NCI-H2171 treated with DMSO at 0.1 percent for 48 hours (cell line): ENCODE measurements at places on chromosomes 12 and 14.

DNA sequence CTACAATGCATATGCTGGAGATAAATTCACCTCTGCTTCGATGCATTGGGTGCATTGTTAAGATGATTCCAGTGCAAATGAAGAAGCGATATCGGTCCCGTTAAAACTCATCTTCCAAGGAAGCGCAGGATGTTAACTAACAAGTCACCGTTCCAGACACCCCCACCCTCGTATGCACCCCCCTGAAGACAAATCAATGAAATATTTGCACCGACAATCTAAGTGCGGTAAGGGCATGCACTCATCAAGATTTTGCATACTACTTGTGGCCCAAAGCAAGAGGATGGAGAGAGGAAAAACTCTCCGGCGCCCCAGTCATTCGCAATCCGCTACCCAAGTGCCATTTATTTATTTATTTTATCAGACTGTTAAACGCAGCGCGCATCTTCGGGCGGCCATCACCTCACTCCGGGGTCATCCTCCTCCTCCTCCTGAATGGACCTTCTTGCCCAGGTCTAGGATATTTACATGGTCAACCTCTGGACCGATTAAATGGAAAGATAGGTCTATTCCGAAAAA is 1.2 kb downstream of the NOVA1 start:
- DNase-seq = peak; percentile 72

DNA sequence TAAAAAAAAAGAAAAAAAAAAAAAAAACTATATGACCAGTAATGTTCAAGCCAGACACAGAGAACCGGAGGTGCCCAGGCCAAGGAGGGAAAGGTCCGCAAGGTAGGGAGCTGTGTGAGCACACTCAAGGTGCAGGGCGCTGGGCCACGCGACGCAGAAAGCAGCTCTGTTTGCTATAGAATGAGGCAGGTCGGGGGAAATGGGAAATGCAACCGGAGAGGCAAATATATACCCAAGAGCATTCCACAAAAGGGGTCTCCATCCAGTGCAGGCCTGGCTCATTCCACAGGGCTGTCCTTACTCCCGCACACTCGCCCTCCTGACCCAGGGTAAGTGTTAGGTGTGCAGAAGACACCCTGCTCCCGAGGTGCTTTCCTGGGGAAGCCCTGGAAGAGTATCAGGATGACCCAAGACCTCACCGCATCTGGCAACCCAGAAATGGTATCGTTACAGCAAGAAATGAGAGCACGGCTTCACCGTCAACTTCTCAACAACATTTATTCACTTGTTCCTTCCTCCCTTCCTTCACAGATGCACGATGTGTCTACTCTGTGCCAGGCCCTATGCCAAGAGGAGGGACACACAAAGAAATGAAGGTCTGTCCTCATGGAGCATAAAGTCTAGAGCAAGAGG is 86.4 kb downstream of the BCL11B start:
- no peak for DNase-seq

DNA sequence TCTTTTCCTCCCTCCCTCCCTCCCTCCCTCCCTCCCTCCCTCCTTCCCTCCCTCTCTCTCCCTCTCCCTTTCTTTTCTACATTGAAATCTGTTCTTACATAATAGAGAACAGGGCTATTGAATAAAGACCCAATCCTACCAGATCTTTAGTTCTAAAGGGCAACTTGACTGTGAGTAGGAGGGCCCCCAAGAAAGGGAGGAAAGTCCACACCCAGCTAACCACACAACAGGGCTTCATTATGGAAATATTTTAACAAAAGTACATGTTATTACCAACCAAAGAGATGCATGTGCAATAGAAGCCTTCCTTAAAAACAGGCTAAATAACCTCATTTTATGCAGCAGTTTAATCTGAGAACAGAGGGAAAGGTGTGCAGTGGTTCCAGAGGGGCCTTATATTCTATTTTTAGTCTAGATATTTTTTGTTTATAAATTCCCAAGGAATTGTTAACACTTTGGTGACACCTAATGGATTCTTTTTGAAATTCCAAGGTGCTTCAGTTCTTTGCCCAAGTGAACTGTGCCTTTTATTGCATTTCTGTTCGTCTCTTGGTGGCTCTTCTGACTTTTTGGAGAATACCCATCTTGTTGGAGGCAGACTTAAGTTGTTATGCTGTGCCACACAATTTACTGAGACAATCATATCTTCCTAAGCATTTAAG is 63.0 kb downstream of the GNS start:
- DNase-seq = peak; percentile 73

DNA sequence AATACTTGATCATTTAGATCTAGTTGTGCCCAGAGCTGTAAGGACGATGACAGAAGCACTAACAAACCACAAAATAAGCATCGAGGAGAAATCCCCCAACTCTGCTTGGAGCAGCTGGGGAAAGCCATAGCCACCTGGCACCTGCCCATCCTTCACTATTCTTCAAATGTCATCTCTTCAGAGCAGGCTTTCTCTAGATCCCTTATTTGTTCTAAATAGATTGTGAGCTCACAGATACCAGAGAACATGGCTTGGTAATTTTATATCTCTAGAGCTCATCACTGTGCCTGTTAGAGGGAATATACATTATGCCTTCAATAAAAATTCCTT is 50.9 kb downstream of the GRIP1 start:
- DNase-seq = peak; percentile 82

- no peak for DNase-seq
Measured at GRCh38 chr12:114954511-114955055, 270.6 kb upstream of the TBX3 start.

GRCh38 chr14:88351966-88352691 is 29.1 kb upstream of the KCNK10 start:
- DNase-seq = peak; percentile 96

- DNase-seq = no peak
Measured at GRCh38 chr14:99548255-99548654, 55.8 kb downstream of the CCDC85C start.

- no peak for DNase-seq
Measured at GRCh38 chr12:10661338-10661737, 12.5 kb downstream of the STYK1 start.

DNA sequence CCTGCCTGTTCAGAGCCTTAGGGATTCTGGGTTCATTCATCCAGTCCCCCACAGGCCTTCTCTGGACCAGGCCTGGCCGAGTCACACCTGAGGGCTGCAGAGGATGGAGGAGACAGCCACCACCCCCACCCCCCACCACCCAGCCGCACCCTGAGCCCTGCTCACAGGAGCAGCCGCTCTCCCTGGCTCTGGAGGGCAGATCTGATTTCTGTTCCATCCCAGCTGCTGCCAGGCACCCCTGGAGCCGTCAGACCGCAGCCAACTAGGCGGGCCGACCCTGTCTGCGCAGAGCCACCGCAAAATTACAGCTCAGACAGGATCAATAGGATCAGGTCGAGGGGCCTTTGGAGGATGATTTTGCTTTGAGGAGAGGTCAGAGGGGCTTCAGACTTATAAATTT is 154.6 kb upstream of the MYL2 start:
- DNase-seq = peak; percentile 79

GRCh38 chr12:25482625-25483024 is 70.5 kb downstream of the LMNTD1 start:
- DNase-seq = no peak

DNA sequence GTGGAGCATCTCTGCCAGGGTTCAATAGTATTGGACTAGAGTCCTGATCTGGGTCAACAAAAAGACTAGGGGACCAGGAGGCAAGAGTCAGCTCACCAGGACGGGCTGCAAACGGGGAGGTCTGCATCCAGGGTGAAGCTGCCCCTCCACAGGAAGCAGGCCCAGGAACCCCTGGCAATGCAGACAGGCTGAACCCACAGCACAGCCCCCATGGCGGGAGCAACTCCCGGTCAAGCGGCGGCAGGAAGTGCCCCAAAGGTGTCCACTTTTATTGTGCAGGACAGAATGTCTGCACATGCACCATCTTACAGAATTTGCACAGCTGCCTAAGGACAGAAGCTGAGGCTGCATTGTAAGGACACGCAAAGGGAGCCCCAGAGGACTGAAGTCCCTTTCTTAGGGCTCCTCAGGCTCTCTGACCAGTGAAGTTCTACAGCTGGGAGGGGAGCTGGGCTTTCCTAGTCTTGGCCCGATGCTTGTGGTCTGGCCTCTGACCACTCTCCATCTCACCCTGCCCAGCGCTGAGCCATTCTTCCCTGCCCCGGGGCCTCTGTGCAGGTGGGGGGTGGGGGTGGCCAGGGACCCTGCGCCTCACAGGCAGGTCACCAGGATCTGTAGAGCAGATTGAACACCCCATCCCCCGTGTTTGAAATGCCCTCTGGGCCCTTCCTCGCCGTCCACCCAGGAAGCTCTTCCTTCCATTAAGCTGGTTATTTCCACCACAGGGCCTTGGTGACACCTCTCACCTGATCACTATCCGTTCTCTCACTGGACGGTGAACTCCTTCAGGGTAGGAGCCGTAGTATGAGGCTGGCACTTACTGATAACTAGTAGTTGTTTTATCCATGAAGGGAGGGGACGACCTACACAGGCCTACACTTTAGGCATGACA is 75.9 kb downstream of the NINJ2 start:
- DNase-seq = no peak

DNA sequence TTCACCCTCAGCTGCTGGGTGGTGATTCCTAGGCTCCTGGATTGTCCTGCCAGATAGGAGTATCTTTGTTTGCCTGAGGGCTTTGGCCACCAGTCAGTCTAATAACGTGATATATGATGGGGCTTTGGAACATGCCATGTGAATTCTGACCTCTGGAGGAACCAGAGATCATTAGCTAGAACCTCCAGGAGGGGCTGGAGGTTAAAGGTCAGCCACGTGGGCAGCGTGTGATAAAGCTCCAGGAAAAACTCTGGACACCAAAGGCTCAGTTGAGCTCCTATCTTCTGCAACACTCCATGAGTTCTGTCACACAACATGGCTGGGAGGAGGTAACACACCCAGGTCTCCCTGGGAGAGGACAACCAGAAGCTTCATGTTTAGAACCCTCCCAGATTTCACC is 251.1 kb downstream of the DAD1 start:
- no peak for DNase-seq

DNA sequence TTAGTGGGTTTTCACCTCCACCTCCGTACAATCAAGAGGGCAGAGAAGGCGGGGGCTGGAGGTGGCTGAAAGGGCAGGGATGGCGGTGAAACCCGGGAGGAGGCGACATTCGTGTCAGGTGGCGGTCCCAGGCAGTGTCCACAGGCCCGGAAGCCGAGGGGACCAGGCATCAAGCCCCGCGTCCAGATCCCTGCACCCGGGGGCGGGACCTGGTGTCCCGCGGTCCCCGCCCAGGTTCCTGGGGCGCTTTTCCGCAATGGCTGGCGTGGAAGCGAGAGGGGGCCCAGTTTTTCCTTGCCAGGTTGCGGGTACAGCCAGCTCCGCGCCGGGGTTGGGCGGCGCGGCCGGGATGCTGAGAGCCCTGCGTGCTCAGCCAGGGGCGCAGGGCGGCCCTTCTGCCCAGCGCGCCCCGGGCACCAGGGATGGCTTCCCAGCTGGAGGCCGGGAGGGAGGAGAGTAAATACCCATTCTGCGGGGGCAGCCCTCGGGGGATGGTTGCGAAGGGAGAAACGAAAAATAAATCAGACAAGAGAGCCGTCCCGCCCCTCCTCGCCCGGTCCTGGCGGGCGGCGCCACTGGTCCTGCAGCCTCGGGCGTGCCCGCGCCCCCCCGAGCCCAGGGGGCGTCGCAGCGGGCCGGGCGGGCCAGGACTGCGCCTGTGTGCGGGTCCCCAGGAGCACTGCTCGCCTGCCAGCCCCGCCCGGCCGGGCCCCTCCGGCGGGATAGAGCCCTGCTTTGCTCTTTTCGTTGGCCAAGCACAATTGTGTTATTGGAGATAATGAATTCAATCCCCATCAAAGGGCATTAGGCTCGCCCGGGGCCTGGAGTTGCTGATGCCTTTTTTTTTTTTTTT is 11.5 kb downstream of the FOXA1 start:
- peak; percentile 63 for DNase-seq

GRCh38 chr14:92670643-92671366 is 77.6 kb downstream of the LGMN start:
- no peak for DNase-seq

GRCh38 chr14:50379563-50379962 is 17.1 kb downstream of the CDKL1 start:
- no peak for DNase-seq

- DNase-seq = no peak
Measured at GRCh38 chr14:103496776-103497175, 25.9 kb downstream of the CKB start.

DNA sequence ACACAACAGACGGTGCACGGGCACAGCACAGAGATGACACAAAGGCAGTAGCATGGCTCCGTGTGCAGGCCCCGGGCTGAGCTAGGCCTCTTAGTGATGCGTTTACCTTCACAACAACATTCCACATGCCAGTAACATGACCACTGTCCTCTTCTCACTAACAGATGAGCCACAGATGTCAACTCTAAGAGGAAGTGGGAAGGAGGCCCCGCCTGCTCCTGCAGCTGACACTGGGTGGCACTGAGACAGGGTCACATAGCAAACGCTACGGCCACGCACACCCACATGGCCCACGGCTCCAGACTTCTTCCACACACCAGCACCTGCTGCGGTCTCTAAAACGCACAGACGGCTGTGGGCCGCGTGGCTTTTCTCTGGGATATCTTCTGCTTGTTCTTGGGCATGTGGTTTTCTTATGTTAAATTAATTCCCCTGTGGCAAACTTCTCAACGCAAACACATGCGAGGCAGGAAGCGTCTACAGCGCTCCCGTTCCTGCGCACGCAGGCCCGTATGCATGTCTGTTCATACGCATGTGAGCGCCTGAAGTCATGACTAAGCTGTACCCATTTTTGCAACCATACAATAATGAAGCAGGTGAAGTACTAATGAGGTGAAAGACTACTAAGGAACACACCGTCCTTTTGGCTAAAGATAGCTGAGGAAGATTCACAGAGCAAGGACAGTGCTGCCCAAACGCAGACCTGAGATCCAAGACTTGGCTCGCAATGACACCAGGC is 26.8 kb downstream of the AMN start:
- no peak for DNase-seq

GRCh38 chr12:6277982-6278438 is 32.5 kb upstream of the PLEKHG6 start:
- DNase-seq = no peak

DNA sequence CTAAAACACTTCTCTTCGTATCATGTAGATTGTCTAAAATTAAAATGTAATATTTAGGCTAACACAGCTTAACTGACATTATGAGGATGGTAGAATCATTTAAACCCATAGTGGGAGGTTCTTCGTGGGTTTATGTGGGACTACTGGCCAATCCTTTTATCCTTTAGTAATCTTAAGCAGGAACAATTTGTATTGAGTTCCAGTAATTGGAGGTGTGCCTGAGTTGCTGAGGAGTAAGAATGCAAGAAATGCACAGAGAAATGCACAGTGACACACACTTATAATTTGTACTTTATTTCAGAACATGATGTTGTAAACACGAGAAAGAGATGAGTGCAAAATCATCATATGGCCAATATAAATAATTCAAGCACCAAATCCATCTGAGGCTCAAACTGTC is 22.3 kb downstream of the OTOGL start:
- no peak for DNase-seq

- DNase-seq = no peak
Measured at GRCh38 chr12:818733-819132, 66.4 kb downstream of the WNK1 start.
